ENCODE measurements at places on chromosomes 7 and 10. TPM values are rescaled to one million over a fixed set of nuclear protein-coding genes. Genes with fewer than 3 reads are reported as not detected.

- no peak for ATAC-seq
These were observed 1.6 kb downstream of the FAM171A1 start for GRCh38 chr10:15369256-15370211.

GRCh38 chr10:120184547-120185337 is 272.3 kb upstream of the PLPP4 start:
- ATAC-seq, result no peak

DNA sequence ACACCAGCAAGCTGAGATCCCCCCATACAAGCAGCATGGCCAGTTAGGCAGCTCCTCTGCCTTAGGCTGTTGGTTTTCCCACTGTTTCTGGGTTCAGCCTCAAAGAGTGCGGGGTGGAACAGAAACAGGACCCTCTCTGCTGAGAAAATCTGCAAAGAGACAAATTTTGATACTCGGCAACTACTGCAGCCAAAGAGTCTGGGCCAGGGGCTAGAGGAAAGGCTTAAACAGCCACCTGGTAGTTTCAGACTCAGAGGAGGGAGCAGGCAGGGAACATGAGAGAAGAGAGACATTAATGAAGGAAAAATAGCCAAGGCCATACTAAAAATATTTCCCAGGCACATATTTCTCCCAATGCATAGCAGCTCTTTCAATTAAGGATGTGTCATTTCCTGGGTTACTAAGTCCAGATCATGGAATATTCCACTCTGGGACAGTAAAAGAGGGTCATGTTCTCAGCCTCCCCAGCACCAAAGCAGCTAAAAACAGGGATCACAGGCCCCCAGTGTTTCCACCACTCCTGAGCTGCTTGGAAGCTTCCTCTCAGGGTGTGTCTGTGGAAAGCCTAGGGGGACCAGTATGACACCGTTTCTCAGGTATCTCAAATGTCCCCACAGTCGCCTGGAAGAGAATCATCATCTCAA is 29.8 kb downstream of the PDLIM1 start:
- ATAC-seq, result peak; percentile 4

GRCh38 chr10:71241114-71241829 is 28.9 kb downstream of the UNC5B start:
- no peak for ATAC-seq

- no peak for ATAC-seq
These were observed 11.5 kb downstream of the CISD1 start for GRCh38 chr10:58280477-58280876.

Gene MBL2
- 0.19 TPM for total RNA-seq

GRCh38 chr7:48074204-48074654 is 14.8 kb upstream of the UPP1 start:
- ATAC-seq, result no peak

Gene ARMC3
- 1.1 TPM for total RNA-seq

- ATAC-seq, result peak; percentile 95
These were observed 885.7 kb upstream of the CELF2 start for GRCh38 chr10:10132009-10132408.

DNA sequence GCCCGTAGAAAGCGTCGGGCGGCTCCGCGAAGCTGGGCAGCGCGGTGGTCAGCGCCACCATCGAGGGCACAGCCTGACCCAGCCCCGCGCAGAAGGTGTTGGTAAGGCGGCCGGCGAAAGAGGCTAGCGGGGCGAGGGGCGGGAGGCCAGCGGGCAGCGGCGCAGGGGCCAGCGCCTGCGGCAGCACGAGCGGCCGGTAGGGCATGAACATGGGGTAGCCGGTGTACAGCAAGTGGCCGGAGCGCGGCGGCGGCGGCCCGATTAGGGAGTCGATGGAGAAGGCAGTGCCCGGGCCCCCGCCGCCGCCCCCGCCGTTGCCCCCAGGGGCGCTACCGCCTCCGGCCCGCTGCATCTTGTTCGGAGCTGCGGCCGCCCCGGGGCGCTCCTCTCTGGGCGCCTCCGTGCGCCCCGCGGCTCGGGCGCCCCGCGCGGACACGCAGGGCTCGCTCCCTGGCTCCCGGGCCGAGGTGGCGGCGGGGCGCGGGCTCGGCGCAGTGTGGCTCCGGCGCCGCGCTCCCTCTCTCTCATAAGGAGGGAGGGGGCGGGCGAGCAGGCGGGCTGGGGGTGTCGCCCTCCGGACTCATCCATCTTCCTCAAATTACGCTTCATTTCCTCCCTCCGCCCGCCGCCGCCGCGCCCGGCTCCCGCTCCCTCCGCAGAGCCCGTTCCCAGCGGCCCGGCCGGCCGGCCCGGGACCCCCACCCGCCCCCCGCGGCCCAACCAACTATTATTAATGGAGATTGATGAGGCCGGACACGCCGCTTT is at the start of gene GBX1:
Gene GBX1, minus strand, starts transcription at position 498 of the 765 bp plus-strand sequence. Its CDS starts 146 bp downstream, at position 352.
- ATAC-seq, result peak; percentile 90

Gene ZNF107
- 5.1 TPM for total RNA-seq

Gene OR2A5
- not detected for total RNA-seq

- ATAC-seq, result peak; percentile 81
These were observed 56.6 kb downstream of the PARD3 start for GRCh38 chr10:34758447-34758996.

Gene TMEM254
- total RNA-seq, result 28.8 TPM

DNA sequence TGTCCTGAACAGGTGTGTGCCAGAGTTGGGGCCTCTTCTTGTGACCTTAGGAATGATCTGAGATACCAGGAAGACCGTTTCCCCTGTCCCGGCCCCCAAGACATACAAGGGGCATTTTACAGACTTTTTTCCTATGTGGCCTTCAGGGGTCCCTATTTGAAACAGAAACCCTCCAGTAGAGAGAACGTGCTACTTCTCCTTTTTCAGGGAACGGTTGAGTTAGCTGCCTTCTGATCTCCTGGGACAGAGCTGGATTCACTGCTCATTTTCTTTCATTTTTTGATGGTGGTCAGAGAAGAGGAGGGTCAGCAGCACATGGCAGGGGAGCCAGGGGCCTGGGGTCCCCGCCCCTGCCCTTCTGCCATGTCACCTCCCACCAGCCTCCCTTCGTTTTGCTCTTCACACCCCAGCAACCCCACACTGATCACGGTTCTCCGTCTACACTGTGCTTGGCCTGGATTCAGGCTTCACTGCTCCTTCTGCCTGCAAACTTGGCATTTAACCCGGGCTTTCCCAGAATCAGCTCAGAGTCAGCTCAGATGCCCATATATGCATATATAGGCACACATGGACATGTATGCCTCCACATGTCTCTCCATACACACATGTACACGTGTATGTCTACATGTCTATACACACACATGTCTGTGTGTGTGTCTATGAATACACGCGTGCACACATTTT is 138.1 kb upstream of the BTBD16 start:
- ATAC-seq, result no peak

Gene LEP
- 0.21 TPM for total RNA-seq

GRCh38 chr7:88927-89231 is 103.5 kb upstream of the FAM20C start:
- ATAC-seq, result no peak

DNA sequence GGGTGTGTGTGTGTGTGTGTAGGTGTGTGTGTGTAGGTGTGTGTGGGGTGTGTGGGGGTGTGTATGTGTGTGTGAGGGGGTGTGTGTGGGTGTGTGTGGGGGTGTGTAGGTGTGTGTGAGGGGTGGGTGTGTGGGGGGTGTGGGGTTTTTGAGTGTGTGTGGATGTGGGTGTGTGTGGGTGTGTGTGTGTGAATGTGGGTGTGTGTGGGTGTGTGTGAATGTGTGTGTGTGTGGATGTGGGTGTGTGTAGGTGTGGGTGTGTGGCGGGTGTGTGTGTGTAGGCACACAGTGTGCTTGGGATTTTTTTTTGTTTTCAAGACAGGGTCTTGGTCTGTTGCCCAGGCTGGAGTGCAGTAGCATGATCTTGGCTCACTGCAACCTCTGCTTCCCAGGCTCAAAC is 36.8 kb upstream of the TCF7L2 start:
- ATAC-seq, result no peak

GRCh38 chr7:95473276-95473985 is 12.3 kb upstream of the ASB4 start:
- peak; percentile 60 for ATAC-seq

DNA sequence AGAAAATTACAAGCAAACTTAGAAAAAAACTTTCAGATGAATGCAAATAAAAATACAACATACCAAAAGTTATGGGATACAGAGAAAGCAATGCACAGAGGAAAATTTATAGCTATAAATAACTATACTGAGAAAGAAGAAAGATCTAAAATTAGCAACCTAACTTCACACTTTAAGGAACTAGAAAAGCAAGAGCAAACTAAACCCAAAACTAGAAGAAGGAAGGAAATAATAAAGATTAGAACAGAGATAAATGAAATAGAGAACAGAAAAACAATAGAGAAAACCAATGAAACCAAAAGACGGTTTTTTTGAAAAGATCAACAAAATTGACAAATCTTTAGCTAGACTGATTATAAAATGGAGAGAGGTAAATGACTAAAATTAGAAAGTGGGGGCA is 9.6 kb upstream of the STRA8 start:
- ATAC-seq, result no peak

DNA sequence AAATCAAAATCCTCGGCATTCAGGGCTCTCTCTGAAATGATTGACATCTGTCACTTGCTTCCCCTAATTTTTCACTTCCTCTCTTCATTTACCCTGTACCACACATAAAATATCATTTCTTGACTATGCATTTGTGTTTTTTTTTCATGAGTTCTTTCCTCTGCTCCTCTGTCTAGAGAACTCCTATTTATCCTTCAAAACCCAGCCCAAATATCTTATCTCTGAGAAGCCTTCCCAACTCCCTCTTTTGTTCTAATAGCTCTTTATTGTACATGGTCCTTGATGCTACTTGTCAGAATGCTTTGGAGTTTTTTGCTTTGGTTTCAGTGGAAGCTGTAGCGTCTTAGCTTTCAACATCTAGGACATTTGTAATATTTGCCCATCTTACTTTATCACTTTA is 190.2 kb upstream of the CTBP2 start:
- no peak for ATAC-seq

Gene MDFIC
- 54.2 TPM for total RNA-seq

Gene EPHA1
- total RNA-seq, result 6.2 TPM

DNA sequence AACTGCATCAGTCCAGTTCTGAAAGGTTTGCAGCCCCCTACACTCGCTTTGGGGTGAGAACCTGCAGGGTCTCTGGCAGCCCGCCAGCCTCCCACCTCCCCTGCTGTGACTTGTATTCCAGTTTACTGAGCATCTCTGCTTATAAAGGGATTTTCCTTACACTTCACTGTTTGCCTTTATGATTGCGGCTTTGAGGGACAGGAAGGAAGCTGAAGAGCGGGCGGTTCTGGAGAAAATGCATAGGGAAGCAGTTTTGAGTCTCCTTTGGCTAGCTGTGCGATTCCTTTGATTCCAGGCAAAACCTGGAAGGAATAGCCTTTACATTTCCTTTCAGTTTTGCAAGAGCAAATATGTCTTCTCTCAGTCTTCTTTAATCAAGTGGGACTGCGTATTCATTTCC is 65.0 kb upstream of the TRIM8 start:
- ATAC-seq, result no peak

DNA sequence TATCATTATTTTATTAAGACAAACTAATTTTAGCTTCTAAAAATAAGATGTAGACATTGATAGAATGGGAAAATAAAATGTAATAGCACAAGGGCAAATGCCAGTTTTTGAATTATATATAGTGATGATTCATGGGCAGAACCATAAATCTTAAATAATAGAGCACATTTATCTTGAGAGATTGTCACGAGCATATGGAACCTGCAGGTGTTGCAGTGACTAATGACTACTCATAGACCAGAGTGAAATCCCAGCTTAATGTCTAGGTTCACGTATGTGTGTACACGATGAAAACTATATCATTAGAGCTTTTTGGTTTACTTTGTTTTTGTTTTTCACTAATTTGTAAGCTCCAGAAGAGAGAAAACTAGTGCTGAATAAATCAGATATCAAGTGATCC is 150.2 kb upstream of the CACNA2D1 start:
- peak; percentile 82 for ATAC-seq

Gene ELMO1
- total RNA-seq, result 20.6 TPM

DNA sequence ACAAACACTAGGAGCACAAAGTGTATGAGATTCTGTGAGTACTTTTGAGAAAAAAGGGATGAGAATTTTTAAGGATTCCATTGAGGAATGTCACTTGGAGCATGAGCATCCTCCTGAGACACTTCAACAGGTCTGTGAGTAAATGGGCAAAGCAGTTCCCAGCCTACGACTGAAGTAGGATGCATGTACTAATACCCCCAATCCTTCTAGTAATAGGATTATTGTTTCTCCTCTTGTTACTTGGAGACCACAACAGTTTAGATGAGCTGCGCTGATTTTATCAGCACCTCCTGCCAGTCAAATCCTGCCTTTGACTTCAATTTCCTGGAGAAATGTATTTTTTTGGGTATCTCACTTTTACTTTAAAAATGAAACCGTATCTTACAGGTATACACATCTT is 820 bp downstream of the BBS9 start:
- ATAC-seq, result no peak

- no peak for ATAC-seq
These were observed 271.7 kb downstream of the PTPRN2 start for GRCh38 chr7:158315881-158316280.

- no peak for ATAC-seq
These were observed 19.8 kb upstream of the VWDE start for GRCh38 chr7:12423355-12423996.

DNA sequence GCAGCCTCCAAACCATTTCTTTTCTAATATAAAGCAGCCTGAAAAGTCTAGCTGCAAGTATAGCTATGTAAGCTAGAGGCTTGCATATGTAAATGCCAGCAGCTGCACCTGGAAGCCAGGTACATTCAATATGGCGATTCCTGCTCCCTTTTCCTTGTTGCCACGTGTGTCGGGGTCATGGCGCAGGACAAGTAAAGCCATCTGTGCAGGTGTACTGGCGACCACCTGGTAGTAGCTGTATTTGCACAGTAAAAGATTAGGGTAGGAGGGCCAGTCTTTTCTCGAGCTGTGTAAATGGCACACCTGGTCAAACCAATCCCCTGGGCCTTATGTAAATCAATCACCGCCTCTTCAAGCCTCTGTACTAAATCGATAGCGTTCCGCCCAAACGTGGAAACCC is 484.5 kb downstream of the MAGI2 start:
- no peak for ATAC-seq

DNA sequence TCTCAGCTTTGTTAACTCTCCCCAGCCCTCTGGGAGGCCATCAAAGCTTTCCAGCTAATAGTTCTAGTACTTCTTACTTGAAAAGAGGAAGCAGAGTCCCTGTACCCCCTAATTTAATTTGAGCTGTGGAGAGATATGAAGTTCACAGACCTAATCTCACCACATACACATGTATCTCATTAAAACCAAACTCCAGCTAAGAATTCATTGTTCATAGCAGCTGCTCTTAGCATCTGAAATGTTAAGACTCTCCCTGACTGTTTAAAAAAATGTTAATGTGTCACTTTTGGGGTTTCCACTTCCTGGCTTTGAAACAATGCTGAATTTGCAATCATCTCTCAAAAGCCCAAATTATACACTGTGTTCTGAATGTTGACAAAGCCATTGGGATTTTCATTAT is 16.2 kb upstream of the MRC1 start:
- ATAC-seq, result no peak

Gene EPO
- not detected for total RNA-seq

GRCh38 chr7:432933-433332 is 86.7 kb downstream of the PDGFA start:
- ATAC-seq, result no peak

DNA sequence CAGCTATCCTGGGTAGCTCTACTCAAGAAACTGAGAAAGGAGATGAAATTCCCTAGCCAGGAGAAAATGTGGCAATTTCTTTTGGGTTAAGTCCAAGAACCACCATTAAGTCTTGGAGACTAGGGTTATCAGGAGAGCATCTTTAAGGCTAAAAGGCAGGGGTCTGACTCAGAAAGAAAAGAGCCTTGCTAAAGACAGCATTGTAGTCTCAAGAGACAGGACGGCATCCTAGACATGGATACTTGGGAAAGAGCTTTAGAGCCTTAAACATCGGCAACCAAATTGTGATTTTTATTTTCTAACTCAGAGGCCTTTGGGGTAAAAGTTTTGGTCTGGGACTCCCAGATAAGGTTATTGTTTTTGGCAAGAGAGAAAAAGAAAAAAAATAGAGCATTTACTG is 83.1 kb downstream of the FAS start:
- ATAC-seq, result no peak
